Occipital lobe (tissue), 3 donors: ENCODE measurements at places on chromosomes 16 and 17.

DNA sequence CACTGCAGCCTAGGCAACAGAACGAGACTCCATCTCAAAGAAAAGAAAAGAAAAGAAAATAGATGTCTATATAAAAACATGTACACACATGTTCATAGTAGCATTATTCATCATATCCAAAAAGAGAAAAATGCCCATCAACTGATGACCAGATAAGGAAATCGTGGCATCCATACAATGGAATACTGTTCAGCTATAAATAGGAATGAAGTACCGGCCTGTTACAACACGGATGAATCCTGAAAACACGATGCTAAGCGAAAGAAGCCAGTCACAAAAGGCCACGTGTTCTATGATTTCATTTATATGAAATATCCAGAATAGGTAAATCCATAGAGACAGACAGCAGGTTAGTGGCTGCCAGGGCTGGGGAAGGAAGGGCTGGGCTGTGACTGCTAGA is 65.8 kb downstream of the TBC1D16 start:
- DNase-seq = no peak

DNA sequence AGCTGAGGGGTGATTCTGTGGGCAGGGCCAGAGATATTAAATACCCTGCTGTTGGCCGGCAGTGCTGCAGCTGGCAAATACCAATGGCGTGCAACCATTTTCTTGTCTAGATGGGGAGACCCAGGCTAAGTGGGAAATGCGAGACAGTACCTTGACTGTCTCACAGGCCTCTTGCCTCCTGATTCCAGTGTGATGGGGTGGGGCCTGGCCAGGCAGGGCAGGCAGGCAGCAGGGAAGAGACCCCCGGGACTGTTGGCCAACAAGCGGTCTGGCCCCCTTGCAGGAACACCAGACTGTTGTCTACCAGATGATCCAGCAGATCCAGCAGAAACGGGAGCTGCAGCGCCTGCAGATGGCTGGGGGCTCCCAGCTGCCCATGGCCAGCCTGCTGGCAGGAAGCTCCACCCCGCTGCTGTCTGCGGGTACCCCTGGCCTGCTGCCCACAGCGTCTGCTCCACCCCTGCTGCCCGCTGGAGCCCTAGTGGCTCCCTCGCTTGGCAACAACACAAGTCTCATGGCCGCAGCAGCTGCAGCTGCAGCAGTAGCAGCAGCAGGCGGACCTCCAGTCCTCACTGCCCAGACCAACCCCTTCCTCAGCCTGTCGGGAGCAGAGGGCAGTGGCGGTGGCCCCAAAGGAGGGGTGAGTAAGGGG is 5.7 kb upstream of the CISD3 start:
- DNase-seq = peak; percentile 72

GRCh38 chr17:10265100-10265810 is 66.8 kb upstream of the GAS7 start:
- no peak for DNase-seq

DNA sequence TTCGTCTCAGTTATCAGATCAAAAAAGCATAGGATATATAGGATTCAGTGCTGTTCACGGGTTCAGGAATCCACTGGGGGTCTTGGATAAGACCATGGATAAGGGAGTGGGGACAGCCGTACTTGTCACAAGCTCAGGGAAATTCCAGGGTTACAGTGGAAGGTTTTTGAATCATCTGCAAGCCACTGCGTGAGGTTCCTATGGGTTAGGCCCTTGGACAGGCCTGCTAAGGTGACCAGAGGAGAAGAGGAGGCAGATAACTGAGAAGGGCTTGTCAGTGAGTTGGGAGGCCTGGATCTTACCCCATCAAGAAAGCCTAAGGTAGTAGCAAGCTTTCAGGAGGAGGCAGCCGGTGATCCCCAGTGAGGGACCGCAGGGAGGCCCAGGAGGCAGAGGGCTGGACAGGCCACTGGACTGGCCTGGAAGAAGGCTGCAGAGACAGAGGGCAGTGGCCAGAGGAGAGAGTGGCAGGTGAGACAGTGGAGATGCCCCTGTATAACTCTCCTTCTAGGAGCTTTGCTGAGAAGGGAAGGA is 27.3 kb downstream of the NGFR start:
- DNase-seq = no peak

DNA sequence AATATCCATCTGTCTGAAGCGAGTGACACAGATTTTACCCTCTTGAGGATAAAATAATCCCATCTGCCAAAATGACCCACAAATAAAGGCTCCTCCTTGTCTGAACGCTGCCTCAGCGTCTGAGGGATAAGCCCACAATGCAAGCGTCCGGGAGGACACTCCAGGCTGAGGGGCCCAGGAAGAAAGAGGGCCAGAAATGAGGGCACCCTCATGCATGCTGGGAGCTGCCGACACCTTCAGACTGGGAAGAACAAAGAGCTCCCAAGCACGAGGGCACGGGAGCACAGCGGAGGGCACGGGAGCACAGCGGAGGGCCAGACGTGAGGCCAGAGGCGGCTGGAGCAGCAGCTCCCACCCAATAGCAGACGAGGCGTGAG is 126.9 kb downstream of the ZNF778 start:
- DNase-seq = no peak
